Type B pancreatic cell (in vitro differentiated cells): ENCODE measurements at places on chromosomes 4 and X.

DNA sequence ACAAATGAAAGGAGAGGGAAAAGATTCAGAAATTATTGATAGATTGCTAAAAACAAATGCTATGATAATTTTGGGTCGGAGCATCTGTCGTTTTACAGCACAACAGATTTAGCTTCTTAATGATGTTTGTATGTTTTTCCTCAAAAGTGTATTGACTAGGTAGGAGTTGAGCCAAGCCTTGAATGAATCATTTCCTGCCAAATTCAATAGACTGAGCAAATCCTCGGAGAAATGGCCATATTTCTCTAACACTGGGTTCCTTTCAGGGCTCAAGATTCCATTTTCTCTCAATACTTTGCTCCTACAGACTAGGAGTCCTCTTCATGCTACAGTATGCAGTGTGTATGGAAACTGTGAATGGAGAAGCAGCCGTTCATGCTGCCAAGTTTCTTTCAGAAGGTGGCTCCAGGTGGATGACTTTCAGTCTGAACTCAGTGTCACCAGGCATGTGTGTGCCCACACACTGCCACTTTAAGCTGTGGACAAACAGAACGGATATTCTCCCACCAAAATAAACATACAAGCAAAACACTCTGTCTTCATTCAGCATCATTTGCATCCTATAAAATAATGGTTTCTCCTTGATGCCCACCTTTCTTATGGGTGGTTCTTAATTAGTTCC, 146.0 kb downstream of the TBL1X start:
- no peak for DNase-seq

DNA sequence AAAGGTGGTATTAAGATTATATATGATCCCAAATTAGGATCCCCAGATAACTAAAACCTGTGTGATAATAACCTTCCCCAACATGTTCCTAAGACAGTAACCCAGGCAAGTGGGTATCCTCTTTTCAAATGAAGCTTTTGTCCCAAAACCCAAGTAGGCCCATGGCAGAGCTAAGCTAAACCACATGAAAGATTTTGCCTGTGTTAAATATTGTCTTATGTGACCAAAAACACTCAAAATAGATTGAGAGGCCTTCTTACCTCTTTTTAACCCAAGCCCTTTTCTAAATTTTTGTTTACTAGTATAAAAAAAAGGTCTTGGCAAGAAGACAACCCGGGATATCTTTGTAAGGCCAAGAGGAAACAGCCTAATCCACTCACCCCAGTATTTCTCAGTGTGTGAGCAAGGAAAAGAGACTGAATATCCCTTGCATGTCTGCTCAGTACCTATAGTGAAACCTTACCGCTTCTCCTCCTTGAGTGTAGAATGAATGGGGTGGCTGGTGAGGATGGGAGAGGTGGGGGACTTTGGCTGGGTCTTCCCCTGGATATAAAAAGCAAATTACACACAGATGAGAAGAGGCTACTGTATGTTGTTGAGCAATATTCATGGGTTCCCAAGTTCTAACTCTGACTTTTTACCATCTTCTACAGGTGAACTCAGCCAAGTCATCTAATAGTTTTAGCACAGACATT, 188.8 kb upstream of the BMP3 start:
- no peak for DNase-seq

DNA sequence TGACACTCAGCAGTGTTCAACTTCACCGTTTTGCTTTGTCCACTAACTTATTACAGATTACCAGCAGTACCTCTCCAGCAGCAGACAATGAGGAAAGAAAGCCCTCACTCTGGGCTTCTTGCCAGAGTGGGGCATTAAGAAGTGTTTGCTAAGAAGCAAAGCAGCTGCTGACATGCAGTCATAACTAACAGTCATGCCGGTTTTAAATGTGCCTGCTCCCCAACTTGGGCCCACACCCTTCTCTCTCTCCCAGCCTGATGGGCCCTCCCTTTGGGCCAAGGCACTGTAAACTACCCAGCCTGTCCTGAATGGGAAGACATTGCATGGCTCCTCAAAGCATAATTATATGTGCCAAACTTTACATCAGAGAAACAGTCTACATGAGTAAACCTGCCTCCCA, 54.6 kb upstream of the HHIP start:
- no peak for DNase-seq

DNA sequence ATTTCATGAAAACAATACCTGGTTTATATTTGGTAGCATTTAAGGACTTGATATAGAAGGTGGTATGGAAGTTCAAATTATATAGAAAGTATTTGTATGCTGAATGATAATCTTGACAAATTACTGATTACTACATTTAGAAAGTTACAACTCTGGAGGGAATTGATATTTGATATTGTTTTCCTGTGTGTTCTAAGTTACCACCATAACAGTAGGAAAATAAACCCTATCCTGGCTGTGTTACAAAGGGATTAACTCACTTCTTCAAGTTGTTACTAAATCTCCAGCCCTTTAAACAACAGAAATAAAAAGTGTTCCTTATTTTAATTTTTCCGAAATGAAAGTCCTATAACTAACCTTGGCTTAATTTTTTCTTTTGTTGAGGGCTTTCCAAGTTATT, 36.6 kb downstream of the FHL1 start:
- DNase-seq = no peak

GRCh38 chrX:31063114-31063513, 8.7 kb downstream of the FTHL17 start:
- no peak for DNase-seq

DNA sequence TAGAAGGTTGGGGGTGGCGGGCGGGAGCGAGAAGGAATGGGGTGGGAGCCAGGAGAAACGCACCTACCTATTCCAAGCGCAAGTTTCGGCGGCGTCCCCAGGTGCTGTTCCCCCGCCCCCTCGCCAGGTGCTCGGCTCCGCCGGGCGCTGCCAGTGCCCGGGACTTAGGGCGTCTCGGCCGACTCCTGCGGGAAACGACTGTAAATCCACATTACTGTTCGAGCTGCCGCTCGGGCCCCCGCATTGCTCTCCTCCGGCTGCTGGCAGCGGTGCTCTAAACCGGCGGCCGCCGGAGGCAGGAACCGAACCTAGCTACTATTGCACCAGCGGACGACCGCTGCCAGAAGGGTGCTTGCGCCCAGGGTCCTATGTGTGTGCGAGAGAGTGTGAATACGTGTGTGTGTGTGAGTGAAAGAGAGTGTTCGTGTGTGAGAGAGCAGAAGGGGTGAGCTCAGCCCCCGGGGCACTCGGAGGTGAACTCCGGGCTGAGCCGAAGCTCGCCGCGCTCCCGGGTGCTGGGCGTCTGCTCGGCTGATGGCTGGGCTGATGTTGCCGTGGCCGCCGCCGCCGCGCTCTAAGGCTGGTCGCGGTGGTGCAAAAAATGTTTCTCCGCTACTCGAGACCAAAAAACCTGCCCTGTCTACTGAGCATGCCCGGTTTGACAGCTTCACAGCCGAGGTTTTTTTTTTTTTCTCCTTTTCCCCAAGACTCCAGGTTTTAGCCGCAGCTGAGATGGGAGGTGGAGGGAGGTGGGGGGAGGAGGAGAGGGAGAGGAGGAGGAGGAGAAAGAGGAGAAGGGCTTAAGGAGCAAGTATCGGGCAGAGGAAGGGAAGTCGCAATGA, 115.7 kb upstream of the TEX13C start:
- peak; percentile 72 for DNase-seq

DNA sequence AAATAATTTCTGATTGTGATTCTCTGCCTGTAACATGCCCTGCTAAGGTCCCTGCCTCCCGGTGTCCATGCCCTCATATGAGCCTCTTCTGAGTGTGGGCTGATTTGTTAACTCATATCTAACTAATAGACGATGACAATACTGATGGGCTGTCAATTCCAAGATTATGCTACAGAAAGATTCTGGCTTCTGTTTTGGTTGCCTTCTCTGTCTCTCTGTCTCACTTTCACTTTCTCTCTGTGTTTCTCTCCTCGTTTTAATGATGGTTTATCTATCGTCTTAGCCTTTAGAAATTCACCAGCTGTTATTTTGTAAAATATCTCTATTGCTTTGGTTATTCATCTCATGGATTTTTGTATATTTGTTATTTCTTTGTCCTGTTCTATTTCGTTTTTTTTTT, 312.5 kb upstream of the ANXA10 start:
- no peak for DNase-seq

DNA sequence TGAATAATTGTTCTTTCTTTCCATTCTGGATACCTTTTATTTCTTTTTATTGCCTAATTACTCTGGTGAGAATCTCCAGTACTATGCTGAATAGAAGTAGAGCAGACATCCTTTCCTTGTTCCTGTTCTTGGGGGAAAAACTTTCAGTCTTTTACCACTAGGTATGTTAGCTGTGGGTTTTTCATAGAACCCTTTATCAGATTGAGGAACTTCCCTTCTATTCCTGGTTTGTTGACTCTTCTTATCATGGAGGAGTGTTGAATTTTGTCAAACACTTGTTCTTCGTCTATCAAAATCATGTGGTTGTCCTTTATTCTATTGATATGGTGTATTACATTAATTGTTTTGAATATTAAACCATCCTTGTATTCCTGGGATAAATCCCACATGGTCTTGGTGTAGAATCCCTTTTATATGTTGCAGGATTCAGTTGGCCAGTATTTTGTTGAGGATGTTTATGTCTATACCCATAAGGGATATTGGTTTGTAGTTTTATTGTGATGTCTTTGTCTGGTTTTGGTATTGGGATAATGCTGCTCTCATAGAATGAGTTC, 23.6 kb downstream of the SH3BP2 start:
- no peak for DNase-seq

DNA sequence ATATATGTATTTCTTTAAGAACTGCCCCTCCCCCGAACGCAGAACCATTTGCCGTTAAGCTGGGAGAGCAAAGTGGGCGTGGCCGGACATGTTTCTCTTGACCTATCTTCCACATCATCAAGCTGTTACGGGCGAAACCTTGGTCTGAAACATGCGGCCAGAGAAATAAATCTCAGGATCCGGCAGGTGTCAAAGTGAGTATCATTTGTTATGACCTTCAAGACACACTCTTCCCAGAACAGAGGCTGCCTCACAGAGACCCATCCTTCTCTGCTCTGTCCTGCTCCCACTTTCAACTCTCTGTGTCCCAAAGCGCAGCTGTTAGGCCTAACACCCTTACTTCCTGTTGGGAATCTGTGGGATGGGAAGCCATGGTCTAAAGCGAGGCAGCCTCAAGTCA, at the start of gene MAGEB18:
TSS of gene MAGEB18 (plus strand) at position 70 of the 400 bp plus-strand sequence. CDS start 643 bp downstream, outside the sequence.
- no peak for DNase-seq
